DND-41 (cell line): ENCODE measurements at places on chromosomes 3 and 15.

- DNase-seq, result no peak
Observed at GRCh38 chr15:69524814-69525213, 72.2 kb downstream of the RPLP1 start.

GRCh38 chr3:39104961-39105686 lies 2.3 kb downstream of the GORASP1 start:
- DNase-seq, result no peak

DNA sequence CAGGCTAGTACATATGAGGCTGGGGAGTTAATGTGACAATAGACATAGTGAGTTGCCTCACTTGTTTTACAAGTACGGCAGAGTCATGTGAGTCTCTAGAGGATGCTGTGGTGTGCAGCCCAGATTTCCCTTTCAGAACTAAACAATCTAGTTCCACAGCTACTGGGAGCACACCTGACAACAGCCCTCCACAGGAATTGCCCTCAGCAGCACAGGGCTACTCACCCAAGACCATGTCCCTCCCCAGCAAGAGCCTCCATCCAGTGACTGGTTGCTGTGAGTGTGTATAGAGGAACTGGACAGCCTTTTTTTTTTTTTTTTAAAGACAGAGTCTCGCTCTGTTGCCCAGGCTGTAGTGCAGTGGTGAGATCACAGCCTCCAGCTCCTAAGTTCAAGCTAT lies 40.2 kb upstream of the UBE2E2 start:
- DNase-seq, result no peak

DNA sequence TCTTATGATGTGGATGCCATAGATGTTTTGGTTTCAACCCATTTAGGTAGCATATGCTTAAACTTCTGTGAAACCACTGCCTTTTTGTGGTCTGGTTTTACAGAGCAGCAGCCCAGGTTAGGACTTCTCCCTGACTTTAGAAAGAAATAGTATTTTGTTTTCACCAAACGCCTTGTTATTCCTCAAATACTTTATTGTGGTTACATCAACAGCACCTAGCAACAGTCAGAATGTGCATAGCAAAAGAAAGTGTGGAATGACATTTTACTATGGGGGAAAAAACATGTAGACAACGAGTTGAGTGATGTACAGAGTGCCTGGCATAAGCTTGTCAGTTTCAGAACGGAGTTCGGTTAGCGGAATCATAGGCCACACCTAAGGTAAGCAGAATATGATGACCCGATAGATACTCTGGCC lies 159.2 kb downstream of the TPRG1 start:
- no peak for DNase-seq

DNA sequence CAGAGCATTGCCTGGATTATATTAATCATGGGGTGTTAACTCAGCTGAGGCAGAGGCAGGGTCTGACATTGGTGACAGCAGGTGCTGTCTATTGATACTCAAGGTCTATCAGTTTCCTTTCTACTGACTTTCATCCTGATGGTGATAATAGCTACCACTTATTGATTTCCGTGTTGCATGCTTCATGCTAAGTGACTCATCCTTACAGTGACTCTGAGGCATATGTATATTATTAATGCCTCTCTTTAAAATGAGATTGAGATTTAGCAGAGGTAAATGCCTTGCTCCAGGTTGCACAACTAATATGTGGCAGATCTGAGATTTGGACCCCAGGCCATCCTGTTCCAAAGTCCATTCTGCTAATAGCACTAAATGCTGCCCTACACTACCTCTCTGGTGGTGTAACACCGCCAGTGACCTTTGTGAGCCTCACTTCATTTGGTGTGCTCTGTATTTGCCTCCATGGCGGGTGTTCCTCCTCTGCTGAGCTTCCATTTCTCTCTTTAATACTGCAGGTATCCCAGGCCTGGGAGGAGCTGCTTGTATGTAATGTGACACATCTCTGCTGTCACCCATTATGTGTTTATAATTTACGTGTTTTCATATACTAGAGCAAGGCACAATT lies 50.4 kb downstream of the GPR171 start:
- DNase-seq, result no peak
